ENCODE measurements at places on chromosomes 11 and 22.

GRCh38 chr22:40853333-40853732 is 3.1 kb downstream of the ST13 start:
- DNase-seq, result no peak

- DNase-seq, result peak; percentile 40
These were observed 80.2 kb downstream of the PRR5L start for GRCh38 chr11:36376009-36376887.

DNA sequence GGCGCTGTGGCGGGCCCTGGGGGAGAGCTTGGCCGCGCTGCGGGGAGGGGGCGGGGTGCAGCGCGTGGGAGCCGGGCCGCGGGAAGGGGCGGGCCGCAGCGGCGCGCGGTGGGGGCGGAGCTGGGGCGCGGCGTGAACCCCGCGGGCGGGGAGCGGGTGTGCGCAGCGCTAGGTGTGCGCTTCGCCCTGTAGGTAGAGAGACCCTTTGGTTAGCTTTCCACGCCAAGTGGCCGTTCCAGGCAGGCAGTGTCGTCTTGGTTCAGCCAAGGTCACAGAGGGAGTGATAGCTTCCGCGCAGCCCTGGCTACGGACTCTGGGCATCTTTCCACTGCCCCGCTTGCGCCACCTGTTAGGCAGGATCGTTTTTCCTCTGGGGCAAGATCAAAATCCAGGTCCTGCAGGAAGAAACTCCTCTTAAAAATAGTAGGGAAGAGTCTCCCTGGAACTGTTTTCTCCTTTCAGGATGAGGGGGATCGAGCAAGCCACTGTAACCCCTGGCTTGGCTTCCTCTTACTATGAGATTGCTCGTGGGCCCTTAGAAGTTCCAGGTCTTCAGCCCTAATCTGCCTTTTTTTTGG is 434 bp downstream of the BANF1 start:
- DNase-seq, result no peak

DNA sequence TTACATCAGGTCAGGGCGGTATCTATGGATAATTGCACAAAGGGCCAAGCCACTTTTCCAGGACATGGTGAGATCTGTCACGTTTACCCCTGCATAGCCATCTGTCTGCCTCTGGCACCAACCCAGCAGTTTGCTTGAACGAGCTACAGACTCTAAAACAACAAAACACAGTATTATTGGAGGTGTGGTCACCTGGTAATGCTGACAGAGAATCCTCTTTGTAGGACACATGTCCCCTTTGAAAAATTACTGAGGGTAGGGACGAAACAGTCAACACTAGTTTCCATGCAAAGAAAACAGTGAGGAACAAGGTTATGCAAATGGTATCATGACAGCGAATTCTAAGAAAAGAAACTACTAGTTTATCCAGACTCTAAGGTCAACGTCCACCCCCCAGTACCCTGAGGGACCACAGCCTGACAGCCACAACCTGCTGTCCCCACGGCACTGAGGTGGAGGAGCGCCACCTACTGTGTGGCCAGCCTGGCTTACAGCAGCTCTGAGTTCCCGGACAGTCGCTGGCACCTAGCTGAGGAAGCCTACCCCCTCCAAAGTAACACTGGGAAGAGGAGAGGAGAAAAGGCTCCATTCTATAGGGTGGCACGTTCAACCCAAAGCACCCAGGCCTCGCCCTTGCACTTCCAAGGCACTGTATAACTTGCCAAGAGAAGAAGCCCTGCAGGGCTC is 117.4 kb upstream of the BID start:
- DNase-seq, result no peak

GRCh38 chr11:96162816-96163499 is 180.0 kb downstream of the MAML2 start:
- no peak for DNase-seq

GRCh38 chr11:67415501-67416304 is at the start of gene CARNS1:
TSS of gene CARNS1 (plus strand) at chr11:67415678. CDS start at chr11:67416200, 522 bp downstream.
- DNase-seq, result no peak

GRCh38 chr11:67507242-67507863 is 609 bp downstream of the CDK2AP2 start:
- DNase-seq, result no peak

DNA sequence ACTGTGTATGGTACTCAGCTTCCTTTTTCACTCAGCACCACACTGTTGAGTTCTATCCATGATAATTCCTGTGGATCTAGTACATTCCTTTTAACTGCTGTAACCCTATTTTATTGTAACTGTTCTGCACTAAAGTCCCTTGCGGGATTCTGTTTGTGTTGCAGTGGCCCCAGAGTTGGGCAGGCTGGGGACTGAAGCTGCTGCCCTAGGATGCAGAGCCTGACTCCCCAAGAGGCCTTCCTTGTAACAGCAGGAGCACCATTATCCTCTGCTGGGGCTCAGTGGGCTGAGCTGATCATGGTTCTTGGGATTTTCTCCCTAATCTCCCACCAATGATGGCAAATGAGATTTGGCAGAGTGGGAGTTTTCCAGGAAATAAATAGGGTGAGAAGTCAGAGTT is 77.7 kb downstream of the CABIN1 start:
- DNase-seq, result no peak

DNA sequence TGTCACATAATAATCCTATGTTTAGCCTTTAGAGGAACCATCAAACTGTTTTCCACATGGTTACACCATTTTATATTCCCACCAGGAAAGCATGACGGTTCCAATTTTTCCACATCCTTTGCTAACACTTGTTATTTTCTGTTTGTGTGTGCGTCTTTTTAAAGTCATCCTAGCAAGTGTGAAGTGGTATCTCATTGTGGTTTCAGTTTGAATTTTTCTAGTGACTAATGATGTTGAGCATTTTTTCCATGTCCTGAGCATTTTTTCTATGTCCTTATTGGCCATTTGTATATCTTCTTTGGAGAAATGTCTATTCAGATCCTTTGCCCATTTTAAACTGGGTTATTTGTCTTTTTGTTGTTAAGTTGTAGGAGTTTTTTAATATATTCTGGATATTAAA is 53.7 kb upstream of the DEPDC7 start:
- DNase-seq, result no peak

DNA sequence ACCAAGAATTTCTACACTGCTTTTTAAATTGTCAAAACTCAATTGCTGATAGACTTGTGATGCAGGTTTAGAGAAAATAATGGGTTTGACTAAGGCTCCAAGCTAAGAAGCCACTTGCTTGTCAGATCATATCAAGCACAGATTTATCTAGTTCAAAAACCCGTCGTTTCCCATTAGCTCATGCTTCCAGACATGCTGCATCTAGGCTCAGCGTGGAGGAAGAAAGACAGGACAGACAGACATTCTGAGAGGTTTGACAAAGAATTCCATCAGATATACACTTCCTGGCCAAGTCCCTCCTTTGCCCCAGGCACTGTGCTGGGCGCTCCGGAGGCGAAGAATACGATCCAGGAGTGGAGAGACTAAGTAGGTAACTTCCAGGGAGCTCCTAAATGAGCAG is 76.8 kb downstream of the KCNC1 start:
- no peak for DNase-seq

- peak; percentile 66 for DNase-seq
These were observed 4.5 kb upstream of the TIMP3 start for GRCh38 chr22:32796865-32797573.

- DNase-seq, result no peak
These were observed 666 bp downstream of the MSANTD4 start for GRCh38 chr11:106021181-106021966.

- no peak for DNase-seq
These were observed 44.3 kb downstream of the ZNRF3 start for GRCh38 chr22:28927630-28928029.

- no peak for DNase-seq
These were observed 16.4 kb downstream of the IL17REL start for GRCh38 chr22:49996119-49996517.

DNA sequence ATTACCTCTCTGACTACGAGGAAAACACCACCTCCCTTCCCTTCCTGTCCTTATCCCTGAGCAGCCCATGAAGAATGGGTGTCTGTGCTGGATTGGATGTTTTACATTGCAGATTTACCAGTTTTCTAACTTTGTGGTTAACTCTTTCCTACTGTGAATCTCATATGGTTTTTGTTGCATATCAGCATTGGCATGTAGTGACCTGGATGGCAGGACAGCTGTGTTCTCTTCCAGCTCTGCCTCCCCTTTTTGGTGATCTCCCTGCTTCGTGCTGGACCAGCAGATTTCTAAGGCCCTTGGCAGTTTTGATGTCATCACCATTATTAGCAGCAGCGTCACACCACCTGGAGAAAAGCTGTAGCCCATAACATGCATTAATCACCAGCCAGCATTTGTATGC is 26.7 kb downstream of the OR6Q1 start:
- DNase-seq, result no peak

- DNase-seq, result no peak
These were observed 164.0 kb upstream of the RASSF10 start for GRCh38 chr11:12845163-12845562.

- no peak for DNase-seq
These were observed 45.1 kb upstream of the LMO2 start for GRCh38 chr11:33936725-33937604.

DNA sequence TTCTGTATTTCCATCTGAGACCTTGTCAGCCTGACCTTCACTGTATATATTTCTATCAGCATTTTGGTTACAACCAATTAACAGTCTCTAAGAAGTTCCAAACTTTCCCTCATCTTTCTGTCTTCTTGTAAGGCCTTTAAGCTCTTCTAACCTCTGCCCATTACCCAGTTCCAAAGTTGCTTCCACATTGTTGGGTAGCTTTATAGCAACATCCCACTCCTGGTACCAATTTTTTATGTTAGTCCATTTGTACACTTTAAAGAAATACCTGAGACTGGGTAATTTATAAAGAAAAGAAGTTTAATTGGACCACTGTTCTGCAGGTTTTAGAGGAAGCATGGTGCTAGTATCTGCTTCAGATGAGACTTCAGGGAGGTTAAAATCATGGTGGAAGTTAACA is 1979.7 kb upstream of the RAG2 start:
- DNase-seq, result no peak

DNA sequence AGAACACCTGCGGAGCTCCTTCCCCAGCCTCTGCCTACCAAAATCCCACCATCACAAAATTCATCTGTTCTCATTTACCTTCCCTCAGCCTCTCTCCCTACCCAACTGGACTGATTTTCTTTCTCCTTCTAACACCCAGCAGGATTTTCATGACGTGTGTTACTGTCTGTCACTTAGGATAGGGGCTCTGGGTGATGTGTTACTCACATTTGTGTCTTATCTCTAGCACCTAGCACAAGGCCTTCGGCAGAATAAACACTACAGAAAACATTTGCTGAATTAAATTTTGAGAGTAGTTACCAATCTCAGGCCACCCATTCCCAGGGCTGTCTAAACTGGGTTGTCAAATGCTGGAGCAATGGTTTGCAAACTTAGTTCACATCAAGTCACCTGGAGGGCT is 88.0 kb downstream of the NTM start:
- no peak for DNase-seq

GRCh38 chr11:48024635-48025071 is 44.3 kb downstream of the PTPRJ start:
- DNase-seq, result no peak

DNA sequence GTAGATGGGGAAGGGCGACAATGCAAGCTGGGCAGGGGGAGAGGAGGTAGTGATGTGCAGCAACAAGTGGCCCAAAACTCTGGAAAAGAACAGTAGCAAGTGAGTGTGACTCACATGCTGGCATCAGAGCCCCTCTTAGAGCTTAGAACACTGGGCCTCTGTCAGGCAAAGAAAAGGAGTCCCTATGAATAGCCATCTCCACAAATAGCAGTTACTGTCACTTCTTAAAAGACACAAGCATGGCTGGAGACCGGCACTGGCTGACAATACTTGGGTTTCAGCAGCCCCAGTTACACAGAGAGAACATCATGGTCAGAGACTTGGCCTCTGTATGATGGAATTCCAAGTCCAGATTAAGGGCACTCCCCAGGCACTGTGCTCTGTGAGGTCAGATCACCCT is 58.2 kb downstream of the PRCP start:
- no peak for DNase-seq

- DNase-seq, result no peak
These were observed 1.7 kb upstream of the PLAAT2 start for GRCh38 chr11:63564784-63565350.

GRCh38 chr11:115155320-115155719 is 348.9 kb downstream of the CADM1 start:
- no peak for DNase-seq

DNA sequence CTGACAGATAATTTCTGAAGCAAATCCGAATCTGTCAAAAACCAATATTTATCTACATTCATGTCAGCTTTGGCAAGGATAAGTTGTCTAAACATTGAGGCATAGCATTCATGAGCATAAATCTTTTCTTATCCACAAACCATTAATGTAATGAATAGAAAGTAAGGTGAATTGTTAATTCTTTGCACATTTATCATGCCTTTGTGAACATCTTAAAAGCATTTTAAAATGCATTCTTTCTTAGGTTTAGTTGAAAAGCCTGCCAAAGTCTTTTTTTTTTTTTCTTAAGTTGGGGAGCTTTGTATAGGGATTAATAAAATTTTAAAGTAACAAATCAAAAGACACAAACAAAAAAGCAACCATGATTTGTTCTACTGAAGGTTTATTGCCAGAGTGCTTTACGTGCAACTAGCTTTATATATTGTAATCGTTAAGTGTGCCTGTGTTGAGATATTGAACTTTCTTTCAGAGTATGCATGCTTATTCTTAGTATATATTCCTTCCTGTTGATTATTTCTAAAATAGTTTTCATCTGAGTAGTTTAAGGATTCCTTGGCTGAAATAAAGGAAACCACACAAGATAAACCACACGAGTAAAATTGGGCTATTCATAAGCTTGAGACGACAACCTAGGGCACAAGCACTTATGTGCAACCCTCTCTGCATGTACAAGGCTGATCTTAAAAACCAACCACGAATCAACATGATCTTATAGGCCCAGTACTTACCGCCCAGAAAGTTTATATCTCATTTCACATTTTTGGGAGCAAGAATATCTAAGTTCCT is 1110.9 kb upstream of the CNTN5 start:
- no peak for DNase-seq

All from stimulated activated CD4-positive, alpha-beta T cell treated with anti-CD3 and anti-CD28 coated beads, Interleukin-2, amount 100 ng/mL, for 24 hours (primary cell).